ENCODE measurements at places on chromosomes 5 and 9. TPM values are rescaled to one million over a fixed set of nuclear protein-coding genes. Genes with fewer than 3 reads are reported as not detected.

DNA sequence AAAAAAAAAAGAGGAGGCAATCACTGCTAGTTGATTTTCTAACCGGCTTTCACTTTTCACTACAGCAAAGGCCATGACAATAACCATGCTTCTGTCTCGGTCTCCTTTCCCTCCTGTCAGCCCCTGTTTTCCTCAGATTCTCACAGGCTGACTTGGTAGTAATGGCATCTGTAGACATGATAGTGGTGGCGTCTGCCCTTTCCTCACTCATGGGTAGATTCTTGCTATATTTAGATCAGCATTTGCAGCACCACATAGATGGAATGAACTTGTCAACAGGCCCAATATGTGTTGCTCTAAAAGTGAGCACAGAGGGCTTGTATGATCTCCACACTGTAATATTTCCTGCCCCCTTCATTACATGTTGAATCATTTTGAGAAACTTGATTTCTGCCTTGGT, 120.3 kb upstream of the FTMT start:
- no peak for DNase-seq
- H3K27me3 ChIP-seq: no peaks in the 10 kb centered on the region
- no peak overlapping the region for H3K4me3 ChIP-seq
- no peaks in the 10 kb centered on the region for H3K36me3 ChIP-seq
- no peak overlapping the region for H3K27ac ChIP-seq

DNA sequence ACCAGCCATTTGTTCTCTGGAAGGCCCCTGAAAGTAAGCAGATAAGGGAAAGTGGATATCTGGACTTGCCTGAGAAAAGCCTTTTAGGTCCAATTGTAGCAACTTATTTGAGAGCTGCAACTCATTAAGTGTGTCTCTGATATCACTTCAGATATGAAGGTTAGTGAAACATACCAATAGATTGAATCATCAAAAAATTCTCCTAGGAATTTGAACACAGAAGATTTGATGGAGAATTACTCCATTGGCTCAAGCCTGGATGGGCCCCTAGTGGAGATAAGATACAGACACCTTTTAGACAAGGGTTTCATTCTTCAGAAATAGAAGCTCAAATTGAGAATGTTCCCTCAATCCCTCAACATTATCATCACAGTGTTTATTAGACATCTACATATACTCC, 356.7 kb downstream of the NDUFS4 start:
- no peak overlapping the region for H3K4me3 ChIP-seq
- peaks cover 2% of the 10 kb centered on the region for H3K36me3 ChIP-seq
- no peak for DNase-seq
- no peaks in the 10 kb centered on the region for H3K27me3 ChIP-seq
- no peak overlapping the region for H3K27ac ChIP-seq

DNA sequence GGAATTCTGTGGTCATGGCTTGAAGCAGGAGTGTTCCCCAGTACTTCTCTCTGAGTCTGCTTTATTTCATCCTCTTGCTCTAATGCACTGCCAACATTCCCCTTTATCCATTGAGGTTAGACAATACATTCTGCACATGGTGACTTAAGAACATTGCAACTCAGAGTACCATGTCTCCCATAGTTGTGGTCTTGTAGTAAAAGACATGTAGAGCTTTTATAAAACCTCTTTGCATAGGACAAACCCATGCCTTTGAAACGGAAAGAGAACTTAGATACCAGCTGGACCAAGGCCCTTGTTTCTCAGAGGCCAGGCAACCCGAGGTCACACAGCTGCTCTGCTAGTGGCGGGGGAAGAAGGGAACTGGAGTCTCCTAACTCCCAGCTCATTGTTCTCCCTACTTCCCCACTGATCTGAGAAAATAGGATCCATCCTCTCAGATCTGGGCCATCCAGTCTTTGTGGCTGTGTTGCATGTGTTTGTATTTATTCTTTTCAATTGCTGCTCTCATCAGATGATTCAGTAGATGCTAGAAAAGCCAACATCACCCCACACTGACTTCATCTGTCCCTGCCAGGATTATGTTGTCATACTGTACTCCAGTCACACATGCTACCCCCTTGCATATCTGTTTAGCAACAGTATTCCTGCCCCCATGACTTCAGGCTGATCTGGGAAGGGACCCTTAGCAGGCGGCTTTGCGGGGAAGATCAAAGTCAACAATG, 236.9 kb downstream of the SAXO1 start:
- H3K27ac ChIP-seq: no peak overlapping the region
- H3K27me3 ChIP-seq: no peaks in the 10 kb centered on the region
- H3K4me1 ChIP-seq: peaks cover 26% of the 10 kb centered on the region

- DNase-seq: no peak
- no peak overlapping the region for H3K27ac ChIP-seq
- H3K4me3 ChIP-seq: no peak overlapping the region
- H3K36me3 ChIP-seq: peaks cover 6% of the 10 kb centered on the region
- H3K4me1 ChIP-seq: no peaks in the 10 kb centered on the region
Observed at GRCh38 chr9:18555105-18555883, 81.3 kb downstream of the ADAMTSL1 start.

DNA sequence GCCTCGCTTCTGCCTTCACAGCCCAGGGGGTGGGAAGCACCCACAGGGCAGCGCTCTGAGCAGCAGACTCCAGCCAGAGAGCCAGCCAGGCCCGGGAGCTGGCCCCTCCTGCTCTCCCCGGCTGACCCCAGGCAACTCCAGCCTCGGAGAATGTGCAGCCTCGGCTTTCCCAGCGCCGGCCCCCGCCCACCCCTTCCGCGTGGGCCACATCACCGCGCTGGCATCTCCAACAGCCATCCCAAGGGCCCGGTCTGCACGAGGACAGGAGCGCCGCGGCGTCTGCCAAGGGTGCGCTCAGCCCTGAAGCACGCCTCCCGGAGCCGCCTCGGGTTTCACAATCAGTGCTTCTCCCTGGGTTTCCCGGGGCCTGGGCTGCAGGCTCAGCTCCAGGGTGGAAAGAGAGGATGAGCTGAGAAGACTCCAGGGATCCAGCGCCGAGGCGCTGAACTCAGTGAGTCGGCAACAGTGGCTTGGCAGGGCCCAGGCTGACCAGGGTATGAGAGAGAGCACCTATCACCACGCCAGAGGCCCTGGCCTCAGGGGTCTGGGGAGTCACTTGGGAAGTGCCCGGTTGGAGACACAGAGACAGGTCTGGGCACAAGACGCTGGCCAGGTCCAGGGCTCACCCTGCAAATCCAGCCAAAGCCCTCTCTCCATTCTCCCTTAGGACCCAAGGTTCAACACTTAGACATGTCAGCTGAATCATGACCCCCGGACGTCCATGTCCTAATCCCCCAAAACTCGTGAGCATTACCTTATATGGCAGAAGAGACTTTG, 79.6 kb downstream of the ADAMTS2 start:
- no peaks in the 10 kb centered on the region for H3K36me3 ChIP-seq
- H3K4me1 ChIP-seq: peaks cover 17% of the 10 kb centered on the region
- H3K4me3 ChIP-seq: no peak overlapping the region

GRCh38 chr9:116608064-116608463, 79.0 kb upstream of the TRIM32 start:
- peaks cover 12% of the 10 kb centered on the region for H3K36me3 ChIP-seq
- no peak for DNase-seq
- H3K4me3 ChIP-seq: no peak overlapping the region
- no peak overlapping the region for H3K27ac ChIP-seq
- no peaks in the 10 kb centered on the region for H3K4me1 ChIP-seq

Gene ARAP3
- total RNA-seq: 39.2 TPM

Measured in neural crest cell (in vitro differentiated cells).